ENCODE measurements at places on chromosomes 4 and X.

DNA sequence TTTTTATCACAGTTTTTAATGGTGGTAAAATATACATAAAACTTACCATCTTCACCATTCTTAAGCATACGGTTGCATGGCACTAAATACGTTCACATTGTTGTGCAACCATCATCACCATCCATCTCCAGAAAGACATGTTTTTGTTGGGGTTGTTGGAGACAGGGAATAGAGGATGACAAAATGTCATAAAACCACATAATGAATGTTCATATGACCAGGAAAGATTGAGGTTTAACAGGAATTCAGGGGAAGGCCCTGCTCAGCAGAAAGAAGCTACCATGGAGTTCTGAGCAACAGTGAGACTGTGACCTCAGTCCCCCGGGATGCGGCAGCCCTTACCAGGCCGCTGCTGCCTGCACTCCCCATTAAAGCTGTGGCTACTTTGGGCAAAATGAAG is 63.9 kb upstream of the TRIM2 start:
- no peak for DNase-seq

DNA sequence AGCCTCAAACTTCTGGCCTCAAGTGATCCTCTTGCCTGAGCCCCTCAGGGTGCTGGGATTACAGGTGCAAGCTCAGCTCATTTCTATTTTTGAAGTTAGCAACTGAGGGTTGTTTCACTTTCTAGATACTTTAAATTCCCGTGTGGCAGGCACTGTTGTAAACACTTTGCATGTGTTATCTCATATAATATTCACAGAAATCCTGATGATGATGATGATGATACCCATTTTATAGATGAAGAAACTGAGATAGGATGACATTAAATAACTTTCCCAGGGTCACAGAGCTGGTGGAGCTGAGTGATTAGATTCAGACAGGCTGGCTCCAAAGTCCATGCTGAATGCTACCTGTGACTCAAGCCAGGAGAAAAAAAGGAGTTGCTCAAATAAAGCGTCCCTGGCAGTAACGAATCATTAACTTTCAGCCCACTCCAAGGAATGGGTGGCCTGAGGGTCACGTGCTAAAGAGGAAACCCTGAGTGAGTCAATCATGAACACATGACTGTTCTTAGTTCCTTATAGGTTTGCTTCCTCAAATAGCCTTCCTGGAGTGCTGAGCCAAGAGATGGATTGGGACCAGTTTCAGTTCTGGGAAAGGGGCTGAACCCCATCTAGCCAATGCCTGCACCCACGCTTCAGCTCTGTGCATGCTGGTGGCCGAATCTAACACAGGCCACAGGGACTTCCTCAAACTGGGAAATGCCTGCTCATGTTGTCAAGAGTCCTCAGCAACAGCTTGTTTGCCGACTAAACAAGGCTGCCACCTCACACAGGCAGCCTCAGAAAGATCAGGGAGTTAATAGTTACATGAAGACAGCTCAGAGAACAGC is 52.8 kb downstream of the RBM47 start:
- DNase-seq, result peak; percentile 100

GRCh38 chr4:10321931-10322330 is 135.3 kb downstream of the ZNF518B start:
- no peak for DNase-seq

DNA sequence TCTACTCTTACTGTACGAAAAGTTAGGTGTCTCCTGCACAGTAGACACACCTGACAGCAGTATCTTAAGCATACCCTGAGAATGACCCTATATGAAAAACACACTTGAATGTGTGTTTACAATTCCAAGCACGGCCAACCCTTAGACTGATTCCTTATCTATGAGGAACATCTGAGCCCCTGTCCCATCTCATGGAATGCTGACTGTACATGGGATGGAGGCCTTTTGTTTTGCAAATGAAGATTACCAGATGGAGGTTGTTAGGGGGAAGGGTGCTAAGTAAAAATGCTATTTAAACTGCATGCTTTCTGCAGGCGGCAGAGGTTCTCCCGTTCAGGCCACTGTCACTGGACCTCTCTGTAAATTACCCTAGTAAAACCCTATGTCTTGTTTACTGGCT is 2.2 kb downstream of the PAQR3 start:
- DNase-seq, result no peak

DNA sequence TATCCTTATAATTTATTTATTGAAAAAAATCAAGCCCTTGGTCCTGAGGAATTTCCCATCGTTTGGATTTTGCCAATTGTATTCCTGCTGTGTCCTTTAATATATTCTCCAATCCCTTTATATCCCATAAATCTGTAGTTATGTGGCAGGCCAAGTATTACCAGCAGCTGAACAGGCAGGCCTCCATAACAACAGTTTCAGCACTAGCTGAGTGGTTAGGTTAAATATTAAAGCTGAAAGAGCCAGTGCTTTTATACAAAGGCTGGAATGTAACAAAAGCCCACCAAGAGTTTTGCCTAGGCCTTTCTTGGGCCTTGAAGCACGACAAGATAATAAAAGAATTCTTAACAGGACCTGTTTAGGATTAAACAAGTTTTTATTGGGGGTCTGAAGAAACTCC is 366.6 kb upstream of the GALNT7 start:
- no peak for DNase-seq

DNA sequence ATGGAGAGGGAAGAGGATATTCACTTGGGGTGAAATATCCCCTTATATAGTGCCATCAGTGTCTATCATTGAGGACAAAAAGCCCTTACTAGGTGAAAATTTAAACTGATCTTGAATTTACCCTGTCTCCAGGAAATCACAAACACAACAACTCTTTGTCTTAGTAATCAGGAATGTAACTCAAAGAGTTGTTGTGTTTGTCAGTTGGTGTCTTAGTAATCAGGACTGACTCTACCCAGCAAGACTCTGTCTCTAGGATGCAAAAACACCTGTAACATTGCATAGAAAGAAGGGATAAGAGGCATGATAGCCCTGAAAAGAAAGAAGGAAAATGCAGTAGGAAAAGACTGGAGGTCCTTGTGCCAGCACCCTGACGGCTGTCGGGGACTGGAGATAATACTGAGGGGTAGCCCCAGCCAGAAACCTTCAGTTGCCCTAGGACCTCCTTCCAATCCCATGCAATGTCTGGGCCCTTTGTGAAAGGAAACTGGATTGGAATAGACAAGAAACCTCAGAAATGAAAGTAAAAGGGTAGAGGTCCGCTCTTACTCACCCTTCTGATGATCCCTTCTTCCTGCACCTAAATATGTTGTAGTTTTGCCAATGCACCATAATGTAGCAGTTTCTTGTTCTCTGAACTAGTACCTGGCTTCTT is 45.3 kb downstream of the HMGB2 start:
- no peak for DNase-seq

- no peak for DNase-seq
These were observed 30.0 kb downstream of the ANXA3 start for GRCh38 chr4:78581618-78582017.

GRCh38 chrX:107826238-107827029 is 768 bp downstream of the MID2 start:
- no peak for DNase-seq

DNA sequence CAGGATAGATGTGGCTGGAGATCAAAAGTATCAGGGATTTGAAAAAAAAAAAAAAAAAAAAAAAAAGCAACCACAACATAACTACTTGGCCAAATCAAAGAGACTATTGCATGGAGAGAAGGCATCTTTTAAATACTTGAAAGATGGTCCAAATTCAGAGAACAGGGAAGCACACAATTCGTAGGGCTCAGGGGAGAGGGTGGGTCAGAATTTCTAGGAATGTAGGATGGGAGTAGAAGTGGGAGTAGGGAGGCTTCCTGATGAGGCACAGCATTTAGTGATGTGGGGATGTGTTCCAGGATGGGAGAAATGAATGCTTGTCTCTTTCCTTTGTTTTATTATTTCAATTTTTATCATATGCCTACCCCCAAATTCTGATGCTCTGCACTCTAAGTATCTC is 36.3 kb downstream of the RTL3 start:
- no peak for DNase-seq

- no peak for DNase-seq
These were observed 15.0 kb upstream of the STARD8 start for GRCh38 chrX:68632491-68632890.

DNA sequence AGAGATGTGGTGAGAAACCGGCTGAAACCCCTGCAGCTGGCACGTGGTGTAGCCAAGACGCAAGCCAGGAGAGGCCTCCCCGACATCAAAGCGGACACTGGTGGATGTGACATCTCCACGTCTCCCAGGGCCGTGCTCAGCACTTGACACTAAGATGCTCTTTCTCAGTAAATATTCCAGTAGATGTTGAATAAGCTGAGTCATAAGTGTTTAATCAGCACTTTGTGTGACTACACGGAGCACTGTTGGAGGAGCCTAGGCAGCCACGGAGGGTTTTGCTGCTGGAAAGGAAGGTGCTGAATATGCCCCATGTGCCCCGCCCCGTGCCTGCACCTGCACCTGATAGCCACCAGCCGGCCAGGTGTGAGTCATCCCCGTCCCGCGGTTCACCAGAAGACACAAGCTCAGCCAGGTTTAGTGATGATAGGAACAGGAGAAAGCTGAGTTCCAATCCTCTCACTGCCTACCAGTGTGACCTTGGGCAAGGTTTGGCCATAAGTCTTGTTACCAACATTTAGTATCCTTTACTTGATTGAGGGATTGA is 29.0 kb upstream of the C4orf50 start:
- no peak for DNase-seq

Measured in epithelial cell of proximal tubule (primary cell).